ENCODE measurements at places on chromosomes 5 and 9.

GRCh38 chr5:33994845-33995244 is 10.4 kb upstream of the SLC45A2 start:
- no peak for DNase-seq

- DNase-seq = no peak
Observed at GRCh38 chr9:115649991-115650472, 503.6 kb upstream of the PAPPA start.

DNA sequence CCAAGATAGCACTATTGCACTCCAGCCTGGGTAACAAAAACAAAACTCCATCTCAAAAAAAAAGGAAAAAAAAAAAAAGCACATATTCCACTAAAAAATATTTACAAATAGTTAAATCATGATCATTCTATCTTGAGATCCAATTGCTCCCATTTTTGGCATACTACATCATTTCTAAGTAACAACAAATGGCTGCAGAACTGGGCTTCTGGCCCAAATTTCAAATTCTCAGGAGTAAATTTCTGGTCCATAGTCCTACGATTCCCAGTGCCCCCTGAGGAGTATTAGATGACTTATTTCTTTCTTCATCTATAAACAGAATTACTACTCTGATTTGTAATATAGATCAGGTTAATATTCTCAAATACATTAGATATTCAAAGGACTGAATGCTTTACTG is 62.1 kb downstream of the CEMIP2 start:
- DNase-seq = no peak

GRCh38 chr5:40871177-40871576 is 30.0 kb downstream of the CARD6 start:
- DNase-seq = no peak

- DNase-seq = no peak
Observed at GRCh38 chr9:19965336-19965735, 176.5 kb upstream of the SLC24A2 start.

- peak; percentile 39 for DNase-seq
Observed at GRCh38 chr9:68844157-68844556, 139.1 kb downstream of the PIP5K1B start.

DNA sequence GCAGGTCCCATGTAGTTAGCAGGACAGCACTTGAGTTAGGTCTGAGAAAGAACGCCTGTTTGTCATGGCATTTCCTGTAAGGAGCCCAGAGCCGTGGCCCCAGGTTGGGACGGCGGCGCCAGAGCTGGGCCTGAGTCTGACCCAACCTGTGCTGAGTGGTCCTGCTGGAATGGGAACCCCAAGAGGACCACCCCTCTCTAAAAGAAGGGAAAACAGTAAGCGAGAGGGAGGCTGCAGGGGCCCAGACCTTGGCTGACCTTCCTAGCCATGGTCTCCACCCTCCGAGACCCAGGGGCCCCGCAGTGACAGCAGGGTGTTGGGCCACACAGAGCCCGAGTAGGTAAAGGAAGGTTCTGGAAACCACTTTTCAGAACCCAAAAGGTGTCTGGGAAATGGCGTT is 1.8 kb upstream of the LRRC14B start:
- no peak for DNase-seq

- DNase-seq = no peak
Observed at GRCh38 chr5:82728926-82729702, 348.1 kb downstream of the TMEM167A start.

- no peak for DNase-seq
Observed at GRCh38 chr5:176418251-176418650, 1.9 kb upstream of the CLTB start.

DNA sequence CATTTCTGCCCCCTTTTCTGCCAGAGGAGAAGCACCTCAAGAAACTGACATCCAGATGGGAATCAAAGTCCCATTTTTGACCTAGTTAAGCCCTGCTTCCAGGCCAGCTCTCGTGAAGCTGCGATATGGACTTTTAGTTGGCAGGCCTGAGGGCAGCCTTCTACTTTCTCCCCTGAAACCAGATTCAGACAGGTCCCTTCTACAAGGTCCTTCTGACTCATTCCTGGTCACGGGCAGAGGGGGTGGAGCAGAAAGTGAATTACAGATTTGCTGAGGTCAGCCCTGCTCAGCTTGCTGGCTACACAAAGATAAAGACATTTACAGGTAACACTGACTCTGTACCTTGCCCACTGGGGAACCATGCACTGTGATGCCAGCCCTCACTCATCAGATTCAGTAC is 52.8 kb upstream of the TUT7 start:
- peak; percentile 47 for DNase-seq

DNA sequence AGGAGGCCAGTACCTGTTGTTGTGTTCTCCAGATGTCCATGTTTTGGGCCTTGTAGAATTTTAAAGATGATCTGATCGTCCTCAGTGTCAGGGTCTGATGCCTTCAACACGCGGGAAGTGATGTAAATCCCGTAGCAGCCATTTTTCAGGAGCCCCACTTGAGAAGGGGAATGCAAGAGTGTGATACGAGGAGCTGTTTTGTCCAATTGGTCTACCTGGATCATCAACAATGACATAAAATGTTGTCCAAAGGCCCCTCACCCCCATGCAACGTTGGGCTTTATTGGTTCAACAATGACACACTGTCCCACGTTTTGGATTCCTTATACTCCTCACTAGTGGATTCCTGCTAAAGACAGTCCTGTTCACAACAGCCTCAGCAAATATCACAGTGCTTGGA is 48.1 kb upstream of the CER1 start:
- no peak for DNase-seq

GRCh38 chr5:34412736-34413135 is 243.4 kb upstream of the RAI14 start:
- DNase-seq = no peak

DNA sequence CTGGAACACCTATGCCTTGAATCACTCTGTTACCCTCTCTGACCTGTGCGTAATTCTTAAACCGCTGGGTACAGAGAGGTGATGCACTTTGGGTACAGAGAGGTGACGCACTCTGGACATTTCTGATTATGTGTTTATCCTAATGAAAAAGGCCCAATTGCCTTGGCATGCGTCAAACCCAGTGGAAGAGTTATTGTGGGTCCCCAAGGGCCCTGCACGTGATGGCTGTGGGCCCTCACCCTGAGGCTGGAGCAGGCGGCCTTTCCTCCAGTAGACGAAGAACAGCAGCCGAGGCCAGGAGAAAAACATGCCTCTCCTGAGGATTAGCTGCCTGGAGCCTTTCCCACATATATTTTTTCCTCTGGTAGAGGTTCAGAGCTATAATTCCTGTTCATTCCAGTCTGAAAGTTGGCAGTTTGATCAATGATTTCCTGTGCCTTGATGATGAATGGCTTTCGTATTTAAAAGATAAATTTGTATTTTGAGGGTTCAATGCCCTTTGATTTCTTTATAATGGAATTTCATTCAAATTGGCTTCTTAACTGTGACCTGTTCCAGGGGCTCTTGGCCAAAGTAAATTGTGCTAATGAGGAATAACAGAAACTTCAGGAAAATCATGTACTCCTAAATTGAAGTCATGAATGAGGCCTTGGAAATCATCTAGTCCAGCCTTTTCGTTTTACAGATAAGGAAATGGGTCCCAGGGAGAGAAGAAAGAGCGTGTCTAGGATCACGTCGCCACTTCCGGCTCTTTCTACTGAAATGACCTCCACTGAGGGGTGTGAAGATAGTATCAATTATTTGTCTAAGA is 22.8 kb downstream of the ACER2 start:
- no peak for DNase-seq

- DNase-seq = no peak
Observed at GRCh38 chr5:31671339-31671741, 32.4 kb downstream of the PDZD2 start.

GRCh38 chr9:77977210-77977611 is 54.4 kb downstream of the GNAQ start:
- peak; percentile 91 for DNase-seq

DNA sequence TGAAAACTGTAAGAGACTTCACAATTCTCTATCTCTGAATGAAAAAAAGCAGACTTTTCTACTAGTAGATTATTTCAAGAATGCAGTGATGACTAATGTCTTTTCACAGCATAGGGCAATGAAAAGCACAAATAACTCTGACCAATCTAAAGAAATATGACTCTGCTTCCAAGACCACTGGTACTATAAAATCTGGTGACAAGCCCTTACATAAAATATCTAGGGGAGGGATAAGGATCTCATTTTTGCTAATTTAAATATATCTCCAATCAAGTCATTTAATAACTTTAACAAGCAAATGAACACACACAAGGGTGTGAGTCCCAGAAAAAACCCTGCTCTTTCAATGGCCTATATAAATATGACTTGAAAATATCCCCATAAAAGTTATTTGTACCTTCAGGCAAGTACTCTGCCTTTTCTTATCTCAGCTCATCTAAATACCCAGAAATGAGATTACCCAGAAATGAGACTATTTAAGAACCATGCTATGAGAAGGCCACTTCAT is 105.2 kb downstream of the GNAQ start:
- DNase-seq = no peak

DNA sequence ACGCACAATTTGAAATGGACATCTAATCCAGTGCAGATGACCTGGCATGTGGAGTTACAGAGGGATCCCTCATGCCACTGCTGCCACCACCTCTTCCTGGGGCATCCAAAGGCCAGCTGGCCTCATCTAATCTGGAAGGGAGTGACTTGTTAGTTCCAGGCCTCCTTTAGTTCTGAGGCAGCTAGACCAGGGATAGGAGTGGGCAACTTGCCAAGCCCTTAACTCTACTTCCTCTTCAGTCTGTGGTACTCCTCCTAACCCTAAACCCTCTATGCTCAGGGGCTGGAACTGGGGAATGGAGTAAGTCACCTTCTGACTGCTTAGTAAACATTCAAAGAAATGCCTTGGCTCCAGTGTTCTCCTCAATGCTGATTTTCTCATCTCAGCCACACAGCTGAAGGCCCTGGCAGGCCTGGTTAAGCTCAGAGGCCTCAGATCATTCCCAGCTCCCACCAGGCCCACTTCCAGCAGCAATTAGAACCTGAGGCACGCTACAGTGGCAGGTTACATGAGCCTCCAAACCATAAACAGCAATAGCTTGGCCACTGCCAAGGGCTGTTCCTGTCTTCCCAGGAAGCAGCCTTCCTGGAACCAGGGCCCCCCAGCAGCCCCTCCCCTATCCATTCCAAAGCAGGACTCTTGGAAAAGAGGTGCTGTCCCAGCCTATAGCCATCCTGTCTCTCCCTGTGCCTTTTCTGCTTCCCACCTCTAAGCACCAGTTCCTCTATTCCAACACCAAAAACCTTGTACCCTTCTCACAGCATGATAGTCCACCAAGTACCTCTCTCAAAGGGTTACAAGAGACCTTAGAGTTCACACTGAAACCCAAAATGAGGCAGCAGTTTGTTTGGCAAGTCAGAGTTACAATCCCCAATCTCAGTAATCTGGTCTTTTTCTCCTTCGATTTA is 2.0 kb downstream of the EIF4EBP3 start:
- DNase-seq = peak; percentile 78

GRCh38 chr5:137609127-137609526 is 110.0 kb upstream of the SPOCK1 start:
- no peak for DNase-seq

DNA sequence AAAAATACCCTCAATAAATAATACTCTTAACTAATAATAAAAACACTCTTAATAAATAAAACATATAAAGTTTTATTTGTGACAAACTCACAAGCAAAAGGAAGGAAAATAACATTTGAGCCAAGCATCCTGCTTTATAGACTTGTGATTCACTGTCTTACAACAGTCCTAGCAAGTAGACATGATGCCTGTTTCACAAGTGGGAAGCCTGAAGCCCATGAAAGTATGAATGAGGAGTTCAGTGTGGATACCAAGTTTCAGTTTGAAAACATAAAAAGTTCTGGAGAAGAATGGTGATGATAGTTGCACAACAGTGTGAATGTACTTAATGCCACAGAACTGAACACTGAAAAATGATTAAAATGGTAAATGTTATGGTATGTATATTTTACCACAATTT is 10.9 kb downstream of the HABP4 start:
- no peak for DNase-seq

DNA sequence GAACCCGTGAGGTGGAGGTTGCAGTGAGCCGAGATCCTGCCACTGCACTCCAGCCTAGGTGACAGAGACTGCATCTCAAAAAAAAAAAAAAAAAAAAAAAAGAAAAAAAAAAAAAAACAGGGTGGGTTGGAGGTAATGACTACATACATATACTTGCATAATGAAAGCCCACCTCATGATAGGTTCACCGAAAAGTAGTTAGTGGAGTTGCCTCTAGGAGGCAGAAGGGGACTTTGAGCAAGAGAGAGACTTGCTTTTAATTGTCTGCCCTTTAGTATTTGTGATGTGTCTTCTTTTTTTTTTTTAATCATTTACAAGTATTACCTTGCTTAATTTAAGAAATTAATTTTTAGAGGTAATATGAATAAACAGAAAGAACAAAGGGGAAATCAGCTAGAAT is 99.8 kb downstream of the PPARGC1B start:
- DNase-seq = no peak

GRCh38 chr5:59317023-59317773 is 576.3 kb downstream of the PDE4D start:
- no peak for DNase-seq

DNA sequence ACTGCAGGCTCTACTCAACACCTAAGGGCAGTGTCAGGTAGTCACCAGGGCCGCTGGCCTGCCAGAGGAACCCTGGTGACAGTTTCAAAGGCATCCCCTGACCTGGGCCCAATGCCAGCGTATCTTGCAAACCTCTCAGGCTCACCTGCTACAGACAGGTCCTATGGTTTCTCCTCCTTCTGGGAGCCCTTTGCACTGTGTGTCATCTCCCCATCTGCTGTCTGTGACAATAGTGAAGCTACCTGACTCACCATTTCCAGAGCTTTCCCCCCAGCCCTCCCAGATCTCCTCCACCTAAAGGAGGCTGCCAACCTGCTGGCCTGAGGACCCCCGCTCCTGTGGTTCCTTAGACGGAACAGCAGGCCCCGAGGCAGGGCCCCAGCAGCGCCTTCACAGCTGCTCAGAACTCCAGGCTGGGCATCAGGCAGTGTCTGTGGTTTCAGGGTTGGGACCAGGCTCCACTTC is 203.1 kb downstream of the FSTL4 start:
- no peak for DNase-seq

- DNase-seq = no peak
Observed at GRCh38 chr9:119500072-119500771, 131.0 kb upstream of the BRINP1 start.

DNA sequence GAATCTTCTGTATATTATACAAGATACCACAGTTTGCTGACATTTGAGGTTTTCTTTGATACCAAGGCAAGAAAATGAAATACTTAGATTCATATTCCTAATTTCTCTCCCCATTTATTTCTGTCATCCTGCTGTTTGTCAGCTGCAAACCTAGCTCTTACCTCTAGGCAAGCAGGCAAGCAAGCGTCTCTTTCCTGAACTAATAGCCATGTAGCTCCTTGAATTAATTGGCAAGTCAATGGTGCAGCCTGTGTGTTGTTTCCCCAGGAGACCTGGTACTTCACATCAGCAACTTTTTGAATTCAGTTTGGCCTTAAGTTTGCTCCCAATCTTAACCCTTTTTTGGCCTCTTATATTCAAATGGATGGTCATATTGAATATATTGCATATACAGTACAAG is 573.6 kb upstream of the ARRDC3 start:
- DNase-seq = no peak

GRCh38 chr5:141874262-141874964 is 3.8 kb downstream of the PCDH1 start:
- no peak for DNase-seq

- DNase-seq = peak; percentile 53
Observed at GRCh38 chr9:91332546-91333231, 29.0 kb downstream of the AUH start.

- DNase-seq = no peak
Observed at GRCh38 chr5:66841264-66841663, 245.1 kb downstream of the MAST4 start.

All from suppressor macrophage treated with lipopolysaccharide for 1 hour (primary cell).